Lung (tissue), 17 donors: ENCODE measurements at places on chromosomes 1 and 21. TPM values are rescaled to one million over a fixed set of nuclear protein-coding genes. Genes with fewer than 3 reads are reported as not detected.
A peak's percentile ranks its signal among the peaks of the same experiment; 100 is the strongest.

DNA sequence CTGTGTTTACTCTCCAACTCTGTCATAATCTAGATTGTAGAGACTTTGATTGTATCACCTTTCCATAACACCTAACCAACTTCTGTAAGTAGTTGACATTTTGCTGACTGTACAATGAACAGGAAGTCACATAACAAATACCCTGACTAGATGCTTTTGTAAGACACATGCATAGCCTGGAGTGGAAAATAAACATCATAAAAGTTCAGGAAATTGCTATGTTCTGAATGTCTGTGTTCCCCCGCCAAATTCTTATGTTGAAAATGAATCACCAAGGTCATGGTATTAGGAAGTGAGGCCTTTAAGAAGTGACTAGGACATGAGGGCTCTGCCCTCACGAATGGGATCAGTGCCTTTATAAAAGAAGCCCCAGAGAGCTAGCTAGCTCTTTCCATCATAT lies 40.4 kb upstream of the ZSWIM5 start:
- H3K27ac ChIP-seq = no peak overlapping the region
- H3K27me3 ChIP-seq = no peaks in the 10 kb centered on the region
- no peak overlapping the region for H3K4me3 ChIP-seq
- no peaks in the 10 kb centered on the region for H3K4me1 ChIP-seq
- no peaks in the 10 kb centered on the region for H3K36me3 ChIP-seq
- DNase-seq = no peak

- H3K4me1 ChIP-seq = peaks cover 6% of the 10 kb centered on the region
- no peak overlapping the region for H3K27ac ChIP-seq
- no peak for DNase-seq
- H3K36me3 ChIP-seq = no peaks in the 10 kb centered on the region
Measured at GRCh38 chr1:54835131-54835898, 34.2 kb upstream of the TTC22 start.

DNA sequence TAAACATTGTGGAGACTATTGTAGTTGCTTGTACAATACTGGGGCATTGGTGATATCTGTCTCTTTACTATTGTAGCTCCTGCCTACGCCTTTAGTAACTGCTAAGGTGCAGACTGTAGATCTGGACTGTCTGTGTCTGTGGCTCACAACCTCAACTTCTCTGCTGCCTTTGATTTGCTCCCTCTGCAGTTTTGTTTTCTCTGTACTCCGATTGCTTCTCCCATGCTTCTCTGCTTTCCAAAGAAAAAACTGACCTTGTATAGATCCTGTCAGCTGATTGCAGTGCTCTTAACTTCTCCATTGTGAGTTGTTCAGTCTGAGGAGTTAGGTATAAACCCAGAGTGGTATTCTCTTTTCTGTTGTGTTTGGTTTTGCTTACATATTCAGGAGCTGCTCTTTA lies 15.3 kb downstream of the MAGI3 start:
- no peak for DNase-seq
- H3K27ac ChIP-seq = no peak overlapping the region
- peaks cover under 1% of the 10 kb centered on the region for H3K4me1 ChIP-seq
- H3K27me3 ChIP-seq = no peaks in the 10 kb centered on the region
- H3K36me3 ChIP-seq = no peaks in the 10 kb centered on the region
- H3K4me3 ChIP-seq = no peak overlapping the region

GRCh38 chr1:99236756-99237155 lies 27.5 kb upstream of the PLPPR4 start:
- DNase-seq = no peak
- no peaks in the 10 kb centered on the region for H3K36me3 ChIP-seq
- H3K4me1 ChIP-seq = peaks cover 8% of the 10 kb centered on the region
- no peak overlapping the region for H3K4me3 ChIP-seq

GRCh38 chr1:168019407-168019806 lies 82.5 kb upstream of the MPC2 start:
- H3K27ac ChIP-seq = no peak overlapping the region
- H3K36me3 ChIP-seq = peaks cover 14% of the 10 kb centered on the region
- no peak overlapping the region for H3K4me3 ChIP-seq
- H3K4me1 ChIP-seq = no peaks in the 10 kb centered on the region
- no peak for DNase-seq

- H3K27me3 ChIP-seq = no peaks in the 10 kb centered on the region
- no peaks in the 10 kb centered on the region for H3K36me3 ChIP-seq
- H3K27ac ChIP-seq = no peak overlapping the region
- no peak overlapping the region for H3K4me3 ChIP-seq
- no peak for DNase-seq
Measured at GRCh38 chr1:61842863-61843514, 100.7 kb downstream of the PATJ start.

DNA sequence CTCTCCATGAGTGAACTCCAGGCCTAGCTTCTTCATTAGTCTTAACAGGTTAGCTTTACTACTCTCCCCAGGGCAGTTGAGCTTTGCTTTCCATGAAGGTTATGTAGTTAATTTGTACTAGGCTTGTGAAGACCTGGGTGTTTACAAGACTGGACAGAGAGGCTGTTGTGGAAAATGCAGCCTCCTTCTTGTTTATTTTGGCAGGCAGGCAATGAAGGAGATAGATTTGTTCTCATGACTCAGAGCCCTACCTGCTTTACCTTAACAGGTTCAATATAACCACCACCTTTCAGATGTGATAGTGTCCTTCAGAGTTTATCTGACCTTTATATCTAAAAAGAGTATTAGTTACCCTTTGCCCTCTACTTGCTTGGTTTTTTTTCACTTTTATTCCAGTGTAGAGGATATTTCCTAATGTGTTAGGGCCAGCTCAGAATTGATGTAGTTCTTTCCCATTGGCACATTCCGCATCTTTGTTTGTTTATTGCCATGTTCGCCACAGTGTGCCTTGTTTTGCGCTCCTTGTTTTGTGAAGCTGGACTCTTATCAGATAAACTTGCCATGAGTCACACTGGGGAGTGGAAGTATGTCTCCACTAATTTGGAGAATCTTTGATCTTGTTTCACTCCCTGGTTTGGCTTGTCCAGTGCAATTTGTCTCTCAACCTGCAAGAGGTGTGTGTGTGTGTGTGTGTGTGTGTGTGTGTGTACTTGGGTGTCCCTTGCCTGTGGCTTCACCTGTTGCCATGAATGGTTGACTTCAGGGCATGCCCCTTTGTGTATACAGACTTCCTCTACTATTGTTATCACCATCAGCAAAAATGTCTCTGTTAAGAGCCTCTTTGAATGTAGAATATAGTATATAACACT lies 87.4 kb upstream of the MACF1 start:
- H3K4me1 ChIP-seq = peaks cover 13% of the 10 kb centered on the region
- no peaks in the 10 kb centered on the region for H3K36me3 ChIP-seq
- H3K27me3 ChIP-seq = no peaks in the 10 kb centered on the region
- peak overlapping the region; percentile 20 for H3K27ac ChIP-seq

DNA sequence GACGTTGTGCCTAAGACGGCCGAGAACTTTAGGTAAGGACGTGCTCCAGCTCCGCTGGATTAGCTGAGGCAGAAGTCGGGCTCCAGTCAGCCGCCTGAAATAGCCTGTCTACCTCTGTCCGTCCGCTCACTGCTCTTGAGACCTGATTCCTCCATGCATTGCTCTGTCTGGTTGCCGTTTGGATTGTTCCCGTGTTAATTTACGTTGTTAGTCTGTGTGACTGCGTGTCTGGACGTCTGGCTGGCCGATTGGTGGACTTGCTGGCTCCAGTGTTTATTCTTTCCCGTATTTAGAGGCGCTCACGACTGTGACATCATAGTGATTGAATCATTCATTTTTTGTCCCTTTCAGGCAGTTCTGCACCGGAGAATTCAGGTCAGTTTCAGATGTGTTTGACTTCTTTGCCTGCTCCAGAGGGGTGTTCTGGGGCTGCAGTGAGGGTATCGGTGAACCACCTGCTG lies 684 bp downstream of the PPIH start:
- no peak for DNase-seq
- H3K36me3 ChIP-seq = peaks cover 7% of the 10 kb centered on the region
- H3K4me3 ChIP-seq = peak overlapping the region; percentile 86
- H3K4me1 ChIP-seq = peaks cover 9% of the 10 kb centered on the region

- no peak for DNase-seq
- no peaks in the 10 kb centered on the region for H3K36me3 ChIP-seq
- H3K4me3 ChIP-seq = no peak overlapping the region
- H3K27me3 ChIP-seq = no peaks in the 10 kb centered on the region
- no peak overlapping the region for H3K27ac ChIP-seq
Measured at GRCh38 chr1:17903386-17903785, 148.3 kb downstream of the ACTL8 start.

DNA sequence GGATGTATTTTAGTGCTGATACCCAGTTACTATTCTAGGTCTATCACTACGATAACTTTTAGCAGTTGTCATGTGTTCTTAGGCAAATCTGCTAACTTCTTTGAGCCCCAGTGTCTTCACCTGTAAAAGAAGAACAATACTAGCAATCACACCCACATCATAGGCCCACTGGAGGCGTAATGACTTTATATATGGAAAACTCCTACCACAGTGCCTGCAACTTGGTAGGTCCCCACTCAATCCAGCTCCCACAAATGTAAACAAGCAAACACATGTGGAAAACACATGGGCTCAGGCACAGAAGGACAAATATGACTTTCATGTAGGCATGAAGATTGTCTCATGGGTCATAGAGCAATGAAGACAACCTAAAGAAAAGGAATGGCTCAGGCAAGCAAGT lies 115.8 kb downstream of the TBX19 start:
- H3K36me3 ChIP-seq = no peaks in the 10 kb centered on the region
- DNase-seq = no peak
- H3K27me3 ChIP-seq = no peaks in the 10 kb centered on the region
- H3K4me3 ChIP-seq = no peak overlapping the region

DNA sequence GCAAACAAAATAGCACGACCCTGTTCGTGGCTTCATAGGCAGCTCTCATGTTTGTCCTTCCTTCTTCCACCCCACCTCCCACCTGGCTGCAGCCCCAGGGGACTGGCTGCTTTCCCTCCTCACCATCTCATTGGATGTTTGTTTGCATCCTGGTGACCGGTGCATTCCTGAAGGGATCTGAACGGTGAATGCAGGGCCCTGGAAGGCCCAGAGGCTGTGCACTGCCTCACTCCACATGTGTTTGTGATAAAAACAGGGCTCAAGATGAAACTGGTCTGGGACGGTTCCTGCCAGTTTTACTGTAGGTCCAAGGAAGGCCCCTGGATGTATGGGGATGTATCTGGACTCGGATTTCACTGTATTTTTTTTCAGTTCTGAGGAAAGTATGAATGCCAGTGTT lies 42.8 kb downstream of the CNN3 start:
- no peaks in the 10 kb centered on the region for H3K27me3 ChIP-seq
- peak overlapping the region; percentile 3 for H3K27ac ChIP-seq
- peaks cover 10% of the 10 kb centered on the region for H3K4me1 ChIP-seq

GRCh38 chr1:207073906-207074820 lies 14.5 kb upstream of the C4BPB start:
- peaks cover 3% of the 10 kb centered on the region for H3K36me3 ChIP-seq
- no peak overlapping the region for H3K4me3 ChIP-seq
- no peak overlapping the region for H3K27ac ChIP-seq
- H3K27me3 ChIP-seq = no peaks in the 10 kb centered on the region
- no peaks in the 10 kb centered on the region for H3K4me1 ChIP-seq
- no peak for DNase-seq

GRCh38 chr1:1120096-1120495 lies 4.2 kb upstream of the C1orf159 start:
- no peak for DNase-seq
- no peaks in the 10 kb centered on the region for H3K27me3 ChIP-seq
- H3K4me1 ChIP-seq = peaks cover 3% of the 10 kb centered on the region
- H3K4me3 ChIP-seq = no peak overlapping the region

DNA sequence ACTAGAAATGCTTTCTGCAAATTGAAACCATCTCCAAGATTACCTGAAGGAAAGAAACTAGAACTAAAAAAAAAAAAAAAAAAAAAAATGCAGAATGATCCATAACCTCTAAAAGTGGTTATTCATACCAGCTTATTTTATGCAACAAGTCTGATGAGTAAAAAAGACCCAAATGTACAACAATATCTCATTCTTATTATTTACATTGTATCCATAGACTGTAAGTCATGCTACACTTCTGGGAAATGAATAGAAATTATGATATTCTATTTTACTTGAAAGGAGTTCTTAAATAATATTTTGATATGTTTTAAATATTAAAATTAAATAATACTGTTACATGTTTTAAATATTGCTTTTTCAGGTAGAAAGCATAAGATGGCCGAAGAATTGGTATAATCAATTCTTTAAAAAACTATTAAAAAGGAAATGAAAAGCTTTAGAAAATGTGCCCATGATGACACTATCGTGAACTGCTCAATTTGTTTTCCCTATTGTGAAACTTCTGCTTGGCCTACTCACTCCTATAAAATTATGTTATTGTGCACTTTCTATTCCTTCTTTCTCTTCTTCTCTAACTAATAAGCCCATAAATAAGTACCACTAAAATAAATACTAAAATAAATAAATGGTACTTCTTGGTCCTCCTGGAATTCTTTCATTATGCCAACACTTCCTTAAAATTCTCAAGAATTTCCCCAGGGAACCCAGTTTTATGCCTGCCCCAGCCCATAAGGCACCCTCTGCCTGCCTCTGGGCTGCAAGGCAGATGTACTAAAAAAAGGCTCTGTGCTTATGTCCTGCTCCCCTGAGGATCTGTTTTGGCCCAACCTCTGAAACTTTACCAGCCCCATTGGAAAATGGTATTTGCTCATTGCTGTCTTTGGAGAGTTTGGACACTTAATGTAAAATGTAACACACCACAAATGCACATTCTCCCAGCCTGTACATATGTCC lies 18.1 kb downstream of the SAMSN1 start:
- no peaks in the 10 kb centered on the region for H3K27me3 ChIP-seq
- H3K4me3 ChIP-seq = no peak overlapping the region
- no peaks in the 10 kb centered on the region for H3K4me1 ChIP-seq
- no peak overlapping the region for H3K27ac ChIP-seq
- no peak for DNase-seq

DNA sequence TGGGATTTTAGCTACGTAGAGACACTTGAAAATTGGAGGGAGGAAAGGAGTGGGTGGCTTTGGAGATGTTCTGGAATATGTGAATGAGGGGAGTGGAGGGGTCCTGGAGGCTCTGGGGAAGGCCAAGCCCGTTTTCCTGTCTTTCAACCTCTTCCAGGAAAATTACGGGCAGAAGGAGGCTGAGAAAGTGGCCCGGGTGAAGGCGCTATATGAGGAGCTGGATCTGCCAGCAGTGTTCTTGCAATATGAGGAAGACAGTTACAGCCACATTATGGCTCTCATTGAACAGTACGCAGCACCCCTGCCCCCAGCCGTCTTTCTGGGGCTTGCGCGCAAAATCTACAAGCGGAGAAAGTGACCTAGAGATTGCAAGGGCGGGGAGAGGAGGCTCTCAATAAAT lies 442 bp upstream of the RUSC1 start:
- H3K27me3 ChIP-seq = no peaks in the 10 kb centered on the region
- H3K4me3 ChIP-seq = no peak overlapping the region
- H3K36me3 ChIP-seq = peaks cover 14% of the 10 kb centered on the region
- DNase-seq = no peak
- no peaks in the 10 kb centered on the region for H3K4me1 ChIP-seq
- peak overlapping the region; percentile 37 for H3K27ac ChIP-seq

Gene BOLA1
- 28.5 TPM for polyA plus RNA-seq

Gene RORC
- 8.4 TPM for polyA plus RNA-seq

Gene DLGAP3
- 0.26 TPM for polyA plus RNA-seq

Gene C1QB
- 508 TPM for polyA plus RNA-seq

Gene NR1I3
- not detected for polyA plus RNA-seq

Gene SELE
- 2.1 TPM for polyA plus RNA-seq

Gene OR2L8
- not detected for polyA plus RNA-seq
